Ascending aorta (tissue), 2 donors: ENCODE measurements at places on chromosomes 5 and 9. TPM values are rescaled to one million over a fixed set of nuclear protein-coding genes. Genes with fewer than 3 reads are reported as not detected.

DNA sequence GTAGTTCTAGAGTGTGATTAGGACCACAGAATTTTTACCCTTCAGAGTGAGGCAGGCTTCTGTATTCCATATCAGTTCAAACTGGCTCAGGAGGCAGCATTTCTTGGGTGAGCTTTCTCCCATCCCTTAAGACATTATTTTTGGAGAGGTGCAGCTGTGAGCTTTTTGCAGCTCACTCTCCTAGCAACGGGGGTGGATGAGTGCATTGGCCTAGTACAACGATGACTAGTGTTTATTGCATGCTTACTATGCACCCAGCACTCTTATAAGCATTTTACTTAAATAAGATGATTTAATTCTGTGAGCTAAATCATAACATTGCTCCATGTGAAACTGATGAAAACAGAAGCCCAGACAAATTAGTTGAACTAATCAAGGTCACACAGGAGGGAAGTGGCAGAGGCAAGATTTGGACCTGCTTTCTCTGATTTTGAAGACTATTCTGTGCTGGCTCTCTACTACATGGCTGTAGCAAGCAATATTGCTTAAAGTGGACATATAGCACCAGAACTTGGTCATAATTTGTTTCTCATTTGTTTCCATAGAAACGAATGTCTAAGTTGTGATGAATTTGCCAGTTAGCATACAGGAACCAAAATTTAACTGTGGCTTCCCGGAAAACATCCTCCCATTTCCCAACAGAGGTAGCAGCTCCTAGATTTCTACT lies 372.1 kb upstream of the RIOK2 start:
- no peak for DNase-seq

GRCh38 chr9:126985870-126986498 lies 71.4 kb downstream of the RALGPS1 start:
- DNase-seq = peak; percentile 77

Gene UBE2QL1
- total RNA-seq = 0.85 TPM

Gene PHYHD1
- 46.1 TPM for total RNA-seq

GRCh38 chr9:70873506-70873905 lies 247.9 kb downstream of the TRPM3 start:
- no peak for DNase-seq

Gene SHB
- total RNA-seq = 77.8 TPM

GRCh38 chr5:80101993-80102392 lies 66.8 kb downstream of the THBS4 start:
- DNase-seq = no peak

GRCh38 chr5:73637565-73637964 lies 11.6 kb downstream of the ARHGEF28 start:
- no peak for DNase-seq

DNA sequence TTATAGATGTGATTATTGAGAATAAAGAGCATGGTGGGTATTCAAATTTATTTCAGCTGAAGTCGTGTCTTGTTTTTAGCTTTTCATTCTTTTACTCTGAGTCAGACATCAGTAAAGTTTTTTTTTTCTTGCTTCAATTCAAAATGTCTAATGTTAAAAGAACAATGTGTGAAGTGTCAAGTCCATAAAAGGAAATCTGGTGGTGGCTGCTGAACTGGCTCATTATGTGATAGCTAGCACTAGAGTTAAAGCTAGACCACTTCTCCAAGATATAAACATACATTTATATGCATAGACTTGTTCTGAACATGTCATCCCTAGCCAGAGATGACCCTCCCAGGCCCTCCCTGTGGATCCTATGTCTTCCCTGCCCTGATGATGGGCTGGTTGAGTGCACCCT lies 338.3 kb downstream of the RAB3C start:
- no peak for DNase-seq

DNA sequence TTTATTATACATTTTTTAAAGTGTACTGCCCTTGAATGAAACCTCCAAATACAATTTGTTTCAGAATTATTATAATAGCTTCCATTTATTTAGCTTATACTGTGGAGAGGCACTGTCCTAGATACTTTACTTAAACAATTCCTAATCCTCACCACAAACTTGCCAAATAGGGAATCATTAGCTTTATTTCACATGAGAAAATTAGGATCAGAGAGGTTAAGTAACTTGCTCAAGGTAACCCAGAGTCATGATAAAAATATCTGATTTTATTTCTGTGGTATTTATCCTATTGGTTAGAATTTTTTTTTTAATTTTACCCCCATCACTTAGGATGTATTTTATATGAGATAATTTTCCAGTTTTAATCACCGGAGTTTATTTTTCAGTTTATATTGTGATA lies 78.4 kb downstream of the ADGRV1 start:
- no peak for DNase-seq

DNA sequence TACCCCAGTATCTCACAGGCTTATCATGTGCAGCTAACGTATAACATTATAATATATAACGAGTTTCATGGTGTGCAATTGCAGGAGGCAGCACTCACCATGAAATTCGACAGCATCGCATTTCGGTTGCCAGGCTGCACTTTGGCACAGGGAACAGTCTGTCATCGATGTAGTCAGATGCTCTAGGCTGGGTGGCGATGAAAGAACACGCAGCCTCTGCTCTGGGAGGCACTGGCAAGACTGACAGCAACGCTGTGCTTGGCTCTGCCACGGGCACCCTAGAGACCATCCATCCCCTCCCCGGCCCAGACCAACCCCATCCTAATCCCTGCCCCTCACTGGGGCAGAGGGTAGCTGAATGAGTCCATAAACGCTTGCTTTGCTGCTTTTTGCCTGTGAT lies 290.8 kb downstream of the MED10 start:
- DNase-seq = no peak

Gene PCA3
- not detected for total RNA-seq

Gene CCL27
- total RNA-seq = 9.3 TPM

Gene TEX48
- not detected for total RNA-seq

DNA sequence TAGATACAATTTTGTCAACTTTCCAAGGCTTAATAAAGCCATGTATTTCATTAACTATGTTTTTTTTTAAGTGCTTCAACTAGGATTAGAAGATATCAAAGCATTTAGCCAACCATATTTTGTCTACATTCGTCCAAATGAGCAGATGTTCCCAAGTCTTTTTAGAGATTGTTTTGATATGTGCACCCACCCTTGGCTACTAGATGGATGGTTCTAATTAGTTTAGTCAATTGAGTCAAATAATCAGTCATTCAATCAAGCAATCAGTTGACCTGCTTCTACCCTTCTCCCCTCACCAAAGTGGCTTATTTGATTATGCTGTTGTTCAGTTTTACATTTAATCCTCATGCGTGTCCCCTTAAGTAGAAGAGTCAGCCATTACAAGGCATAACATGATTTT lies 319.5 kb upstream of the TNC start:
- DNase-seq = no peak

- no peak for DNase-seq
Observed at GRCh38 chr5:143714629-143715028, 97.3 kb upstream of the HMHB1 start.

GRCh38 chr5:99059685-99060084 lies 130.9 kb upstream of the CHD1 start:
- DNase-seq = no peak

GRCh38 chr5:136730426-136730825 lies 365.1 kb upstream of the TRPC7 start:
- no peak for DNase-seq

Gene DMRT2
- total RNA-seq = 7.2 TPM

- no peak for DNase-seq
Observed at GRCh38 chr5:135458921-135459331, 6.8 kb upstream of the TIFAB start.

GRCh38 chr5:84688566-84688965 lies 303.9 kb upstream of the EDIL3 start:
- no peak for DNase-seq

- DNase-seq = no peak
Observed at GRCh38 chr5:158639881-158640592, 459.7 kb downstream of the EBF1 start.

DNA sequence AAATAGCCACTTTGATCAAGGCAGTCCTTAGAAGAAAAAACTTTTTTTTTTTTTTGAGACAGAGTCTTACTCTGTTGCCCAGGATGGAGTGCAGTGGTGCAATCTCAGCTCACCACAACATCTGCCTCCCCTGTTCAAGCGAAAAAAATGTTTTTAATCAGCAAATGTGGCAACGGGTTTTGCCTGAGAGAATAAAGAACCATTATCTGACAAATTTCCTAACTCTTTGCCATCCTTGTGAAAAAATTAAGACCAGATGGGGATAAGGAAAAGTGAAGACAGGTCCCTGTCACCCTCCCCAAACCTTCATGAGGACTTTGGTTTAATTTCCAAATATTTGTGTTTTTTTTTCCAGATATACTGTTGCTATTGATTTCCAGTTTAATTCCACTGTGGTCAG lies 107.3 kb upstream of the SPOCK1 start:
- no peak for DNase-seq

DNA sequence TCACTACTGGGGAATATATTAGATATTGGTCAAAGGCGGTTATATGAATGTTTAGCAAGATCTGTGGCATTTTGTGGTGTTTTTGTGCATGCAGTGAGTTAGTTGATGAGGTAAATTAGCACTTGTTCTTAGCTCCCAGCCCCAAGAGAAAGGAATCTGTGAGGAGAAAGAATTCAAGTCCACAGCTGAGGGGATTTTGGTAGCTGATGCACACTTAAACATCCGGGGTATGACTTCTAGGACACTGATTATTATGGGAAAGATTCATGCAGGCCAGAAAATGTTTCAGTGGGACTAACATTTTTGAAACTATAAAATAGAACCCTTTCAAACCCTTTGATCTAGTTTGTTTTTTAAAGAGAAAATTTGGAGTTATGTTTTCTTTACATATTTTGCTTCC lies 118.2 kb upstream of the RPS23 start:
- no peak for DNase-seq

GRCh38 chr5:68070591-68071281 lies 144.8 kb upstream of the PIK3R1 start:
- DNase-seq = no peak

DNA sequence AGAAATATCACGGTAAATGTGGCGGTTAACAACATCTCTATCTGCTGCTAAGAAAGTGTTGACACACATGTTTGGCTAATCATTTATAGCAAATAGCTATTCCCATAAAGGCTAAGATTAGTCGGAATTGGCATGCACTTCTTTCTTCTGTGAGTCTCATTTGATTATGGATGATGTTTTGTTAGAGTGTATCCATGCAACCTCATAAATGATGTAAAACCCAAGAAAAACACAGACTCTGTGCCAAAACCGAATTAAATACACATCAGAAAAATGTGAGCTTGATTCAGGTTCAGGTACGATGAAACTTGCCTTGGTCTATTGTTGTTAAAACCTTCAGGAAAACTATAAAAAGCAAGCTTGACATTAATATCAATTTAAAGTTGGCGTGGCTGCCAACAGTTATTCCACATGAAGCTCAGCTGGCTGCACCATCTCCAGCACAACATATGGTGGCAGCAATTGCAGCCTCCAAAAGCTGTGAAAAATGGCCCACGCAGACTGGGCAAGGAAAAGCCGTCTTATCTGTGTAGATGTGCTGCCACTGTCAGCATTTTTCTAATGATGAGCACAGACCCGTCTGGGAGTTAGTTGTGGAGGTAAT lies 41.1 kb upstream of the ICE1 start:
- DNase-seq = no peak

- DNase-seq = no peak
Observed at GRCh38 chr5:25006734-25007133, 362.0 kb upstream of the CDH10 start.

DNA sequence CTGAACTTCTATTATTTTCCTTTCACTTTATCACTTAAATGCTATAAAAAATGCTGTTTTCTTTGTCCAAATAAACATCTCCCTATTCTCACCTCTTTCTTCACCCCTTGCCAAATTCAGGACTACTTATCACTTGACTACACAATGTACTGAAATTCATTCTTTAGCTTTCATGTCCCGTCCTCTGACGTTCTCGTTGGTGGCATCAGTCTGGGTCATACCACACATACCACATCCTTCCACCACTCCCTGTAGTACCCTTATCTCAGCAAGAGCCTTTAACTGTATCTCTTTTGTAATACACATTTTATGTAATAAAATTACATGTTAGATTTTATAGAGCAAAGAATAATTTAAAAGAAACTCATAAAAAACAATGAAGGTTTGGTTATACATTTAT lies 231.1 kb upstream of the PAPPA start:
- DNase-seq = no peak
